ENCODE measurements at places on chromosomes 7 and 10.

GRCh38 chr7:73968487-73968886, 59.5 kb upstream of the ELN start:
- DNase-seq: no peak

GRCh38 chr7:31443457-31443856, 70.4 kb upstream of the ITPRID1 start:
- DNase-seq: peak; percentile 39

GRCh38 chr10:69559525-69559924, 13.7 kb downstream of the NEUROG3 start:
- DNase-seq: no peak

- DNase-seq: no peak
These were observed 37.9 kb upstream of the ABCB5 start for GRCh38 chr7:20577441-20578071.

DNA sequence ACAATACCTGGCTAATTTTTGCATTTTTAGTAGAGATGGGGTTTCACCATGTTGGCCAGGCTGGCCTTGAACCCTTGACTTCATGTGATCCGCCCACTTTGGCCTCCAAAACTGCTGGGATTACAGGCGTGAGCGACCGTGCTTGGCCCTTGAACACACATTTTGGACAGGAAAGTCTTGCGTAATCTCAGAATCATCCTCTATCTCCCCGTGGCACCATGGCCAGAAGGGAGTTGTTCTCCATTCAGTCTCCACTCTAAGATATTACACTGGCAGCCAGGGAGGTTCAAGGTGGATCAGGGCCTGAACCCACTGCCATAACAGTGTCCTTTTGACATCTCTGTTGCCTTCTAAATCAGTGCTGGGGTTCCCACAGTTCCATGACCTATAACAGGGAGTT, 29.2 kb upstream of the GALNTL5 start:
- DNase-seq: no peak

DNA sequence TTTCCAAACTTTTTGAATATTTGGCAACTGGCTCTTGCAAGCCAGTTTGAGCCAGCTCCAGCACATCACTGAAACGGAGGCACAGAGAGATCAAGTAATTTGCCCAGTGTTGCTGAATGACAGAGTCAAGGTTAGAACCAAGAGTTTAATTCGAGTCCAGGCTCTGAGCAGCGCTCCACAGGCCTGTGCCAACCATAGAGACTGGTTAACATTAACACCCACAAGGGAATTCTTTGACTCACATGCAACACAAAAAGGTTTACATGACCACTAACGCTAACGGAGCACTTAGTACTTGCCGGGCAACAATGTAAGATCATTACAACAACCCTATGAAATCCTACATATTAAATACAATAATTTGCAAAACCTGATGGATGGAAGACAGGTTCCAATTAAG, 1.5 kb downstream of the RGS10 start:
- no peak for DNase-seq

- no peak for DNase-seq
These were observed 209.8 kb downstream of the ZNF33B start for GRCh38 chr10:42428534-42428933.

- DNase-seq: peak; percentile 87
These were observed 38.7 kb downstream of the GLI3 start for GRCh38 chr7:42198296-42198695.

GRCh38 chr7:36281945-36282717, 107.5 kb upstream of the ANLN start:
- DNase-seq: no peak

DNA sequence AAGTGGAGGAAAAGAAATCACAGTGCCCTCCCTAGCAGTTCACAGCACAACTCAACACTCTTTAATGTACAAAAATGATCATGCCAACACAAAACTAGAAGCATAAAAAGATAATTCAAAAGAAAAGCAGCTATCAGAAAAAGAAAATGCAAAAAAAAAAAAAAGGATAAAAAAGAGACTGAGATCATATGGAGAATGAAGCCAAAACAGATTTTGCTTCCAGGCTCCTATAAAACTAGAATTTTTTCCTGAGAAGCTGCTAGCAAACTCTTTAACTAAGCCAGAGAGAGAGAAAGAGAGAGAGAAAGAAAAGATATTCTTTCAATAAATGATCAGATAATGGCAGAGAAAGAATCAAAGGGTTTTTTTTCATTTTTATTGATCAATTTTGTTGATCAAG, 288.0 kb upstream of the ANKRD30A start:
- no peak for DNase-seq

DNA sequence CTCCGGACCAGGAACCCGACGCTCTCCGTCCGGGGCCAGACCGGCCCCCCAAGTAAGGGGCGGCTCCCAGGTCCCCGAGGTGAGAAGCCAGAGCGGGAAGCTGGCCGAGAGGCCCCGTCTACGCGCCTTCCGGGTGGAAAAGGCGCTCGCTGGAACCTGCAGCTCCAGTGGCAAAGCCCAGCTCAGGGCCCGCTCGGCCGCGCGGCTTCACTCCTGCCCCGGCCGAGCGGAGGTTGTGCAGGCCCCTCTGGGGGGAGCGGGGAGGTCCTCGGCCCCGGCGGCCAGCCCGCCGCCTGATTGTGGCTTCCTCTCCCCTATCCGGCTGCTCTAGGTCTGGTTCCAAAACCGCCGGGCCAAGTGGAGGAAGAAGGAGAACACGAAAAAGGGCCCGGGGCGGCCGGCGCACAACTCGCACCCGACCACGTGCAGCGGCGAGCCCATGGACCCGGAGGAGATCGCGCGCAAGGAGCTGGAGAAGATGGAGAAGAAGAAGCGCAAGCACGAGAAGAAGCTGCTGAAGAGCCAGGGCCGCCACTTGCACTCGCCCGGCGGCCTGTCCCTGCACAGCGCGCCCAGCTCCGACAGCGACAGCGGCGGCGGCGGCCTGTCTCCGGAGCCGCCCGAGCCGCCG, 2.9 kb downstream of the UNCX start:
- DNase-seq: no peak

DNA sequence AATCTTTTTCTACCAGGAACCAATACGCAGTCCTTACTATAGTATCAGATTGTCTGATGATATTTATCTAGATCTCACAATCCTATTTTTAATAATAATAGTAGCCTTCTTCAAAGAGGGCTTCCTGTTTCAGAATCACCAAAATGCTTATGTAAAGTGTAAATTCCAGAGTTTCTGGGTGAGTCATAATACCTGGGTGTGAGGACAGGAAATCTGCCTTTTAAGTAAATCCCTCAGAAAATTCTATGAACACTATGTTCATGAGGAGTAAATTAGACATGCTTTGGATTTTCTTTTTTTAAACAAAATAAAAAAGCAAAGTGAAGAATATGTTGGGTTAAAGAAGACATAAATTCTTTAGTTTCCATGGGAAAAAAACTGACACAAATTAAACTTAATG, 20.5 kb downstream of the DKK1 start:
- DNase-seq: no peak

- no peak for DNase-seq
These were observed 5.1 kb downstream of the ZCCHC24 start for GRCh38 chr10:79440281-79440680.

DNA sequence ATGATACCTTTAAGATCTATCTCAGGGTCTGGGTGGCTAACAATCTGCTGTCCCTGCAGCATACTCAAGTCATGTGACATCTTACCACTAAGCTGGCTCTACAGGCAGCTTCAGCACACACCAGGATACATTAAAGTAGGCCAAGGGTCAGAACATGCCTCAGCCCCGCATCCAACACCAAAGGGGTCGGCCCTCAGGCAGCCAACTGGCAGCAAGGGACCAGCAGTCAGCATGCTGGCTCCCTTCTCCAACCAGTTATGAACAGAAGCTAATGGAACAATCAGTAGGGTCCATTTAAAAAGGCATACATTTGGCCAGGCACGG, 37.1 kb downstream of the FAM53B start:
- DNase-seq: no peak

DNA sequence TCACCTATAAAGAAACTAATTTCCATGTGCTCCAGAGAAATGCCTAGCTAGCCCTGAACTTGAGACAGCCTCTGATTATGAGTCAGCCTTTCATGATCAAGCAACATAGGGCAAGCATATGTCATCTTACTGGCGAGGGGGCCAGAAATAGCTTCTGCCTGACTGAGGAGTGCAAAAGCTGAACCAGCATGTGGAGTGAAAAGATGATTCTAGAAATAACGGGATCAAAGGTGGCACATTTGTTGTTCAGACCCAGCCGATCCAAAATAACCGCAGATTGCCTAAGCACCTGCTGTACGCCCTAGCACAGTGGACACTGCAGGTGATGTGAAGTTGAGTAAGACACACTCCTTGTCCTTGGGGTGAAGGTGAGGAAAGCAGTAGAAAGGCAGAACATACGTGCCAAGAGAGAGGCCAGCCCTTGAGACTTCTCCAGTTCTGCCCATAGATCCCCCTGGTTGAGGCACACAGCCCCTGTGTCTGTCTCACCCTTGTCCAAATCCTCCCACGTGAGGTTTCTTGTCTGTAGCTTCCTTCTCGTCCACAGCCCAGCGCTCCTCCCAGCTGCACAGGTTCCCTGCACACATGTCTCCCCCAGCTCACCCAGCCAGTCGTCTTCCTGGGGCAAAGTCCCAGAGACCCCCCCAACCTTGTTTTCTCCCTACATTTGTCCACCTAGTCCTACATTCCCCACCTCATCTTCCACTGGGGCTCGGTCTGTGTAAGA, 2.8 kb upstream of the BCL7B start:
- DNase-seq: no peak

DNA sequence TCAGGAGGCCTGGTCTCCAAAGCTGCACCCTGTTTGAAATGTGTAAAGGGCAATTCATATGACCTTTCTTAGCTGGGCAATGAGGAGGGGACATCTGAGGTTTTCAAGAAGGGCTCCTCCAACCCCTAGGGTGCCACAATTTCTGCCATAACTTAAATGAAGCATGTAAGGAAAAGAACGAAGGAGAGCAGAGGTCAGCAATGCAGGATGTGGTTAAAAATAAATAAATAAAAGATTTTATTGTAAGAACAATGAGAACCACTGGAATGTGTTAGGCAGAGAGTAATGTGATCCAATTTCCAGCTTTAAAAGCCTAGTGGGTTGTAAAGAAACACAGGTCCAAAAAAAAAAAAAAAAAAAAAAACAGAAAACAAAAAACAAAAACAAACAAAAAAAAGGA, 673.1 kb downstream of the TNS3 start:
- DNase-seq: no peak

- no peak for DNase-seq
These were observed 32.0 kb downstream of the ADAP1 start for GRCh38 chr7:922334-923107.

DNA sequence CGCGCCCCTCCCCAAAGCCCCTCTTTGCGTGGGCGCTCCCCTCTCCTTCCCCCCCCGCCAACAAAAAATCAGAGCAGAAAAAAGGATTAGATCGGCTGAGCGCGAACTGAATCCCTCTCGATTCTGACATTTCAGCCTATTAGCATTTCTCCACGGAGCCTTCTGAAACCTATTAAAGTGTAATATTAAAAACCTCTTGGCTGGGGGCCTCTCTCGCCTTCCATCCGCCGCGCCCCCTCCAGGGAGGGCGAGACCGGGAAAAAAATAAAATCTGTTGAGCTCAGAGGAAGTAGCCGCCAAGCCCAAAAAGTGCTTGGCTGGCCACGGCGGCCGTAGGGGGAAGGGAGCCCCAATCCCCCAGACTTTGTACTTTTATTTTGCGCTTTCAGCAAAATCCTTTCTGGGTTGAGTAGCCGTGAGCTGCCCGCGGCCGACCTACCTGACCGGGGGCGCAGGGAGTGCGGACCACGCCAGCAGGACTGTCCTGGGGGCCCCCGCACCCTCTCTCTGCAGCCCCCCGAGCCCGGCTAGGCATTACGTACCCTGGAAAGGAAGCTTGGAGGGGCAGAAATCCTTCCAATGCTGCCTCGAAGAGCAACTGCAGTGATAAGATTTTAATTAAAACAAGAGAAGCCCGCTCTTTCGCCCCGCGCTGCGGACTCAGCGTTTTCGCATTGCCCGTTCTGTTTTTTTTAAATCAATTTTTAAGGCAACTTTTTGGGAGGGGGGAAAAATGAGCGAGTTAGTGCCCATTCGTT, 1.3 kb upstream of the TNRC18 start:
- DNase-seq: no peak

Measured in esophagus muscularis mucosa (tissue), 4 donors.